ENCODE measurements at places on chromosomes 6 and 20.
A peak's percentile ranks its signal among the peaks of the same experiment; 100 is the strongest.

DNA sequence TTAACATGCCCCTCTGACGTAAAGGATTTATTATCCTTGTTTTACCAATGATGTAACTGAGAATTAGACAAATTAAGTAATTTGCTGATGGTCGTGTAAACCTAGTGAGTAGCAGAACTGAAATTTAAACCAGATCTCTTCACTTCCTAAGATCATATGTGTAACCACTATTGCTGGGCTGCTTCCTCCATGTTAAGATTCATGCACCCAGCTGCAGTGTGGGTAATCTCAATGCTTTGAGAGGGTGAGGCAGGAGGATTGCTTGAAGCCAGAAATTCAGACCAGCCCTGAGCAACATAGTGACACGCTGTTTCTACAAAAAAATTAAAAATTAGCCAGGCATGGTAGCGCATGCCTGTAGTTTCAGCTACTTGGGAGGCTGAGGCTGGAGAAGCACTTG is 97.9 kb downstream of the L3MBTL3 start:
- DNase-seq, result no peak

GRCh38 chr6:142945049-142945445 is at the start of gene HIVEP2:
TSS of gene HIVEP2 (minus strand) at chr6:142945176. CDS start at chr6:142774738, 170,438 bp downstream.
- DNase-seq, result peak; percentile 94

GRCh38 chr6:107981695-107982094 is 23.7 kb upstream of the SEC63 start:
- DNase-seq, result no peak

DNA sequence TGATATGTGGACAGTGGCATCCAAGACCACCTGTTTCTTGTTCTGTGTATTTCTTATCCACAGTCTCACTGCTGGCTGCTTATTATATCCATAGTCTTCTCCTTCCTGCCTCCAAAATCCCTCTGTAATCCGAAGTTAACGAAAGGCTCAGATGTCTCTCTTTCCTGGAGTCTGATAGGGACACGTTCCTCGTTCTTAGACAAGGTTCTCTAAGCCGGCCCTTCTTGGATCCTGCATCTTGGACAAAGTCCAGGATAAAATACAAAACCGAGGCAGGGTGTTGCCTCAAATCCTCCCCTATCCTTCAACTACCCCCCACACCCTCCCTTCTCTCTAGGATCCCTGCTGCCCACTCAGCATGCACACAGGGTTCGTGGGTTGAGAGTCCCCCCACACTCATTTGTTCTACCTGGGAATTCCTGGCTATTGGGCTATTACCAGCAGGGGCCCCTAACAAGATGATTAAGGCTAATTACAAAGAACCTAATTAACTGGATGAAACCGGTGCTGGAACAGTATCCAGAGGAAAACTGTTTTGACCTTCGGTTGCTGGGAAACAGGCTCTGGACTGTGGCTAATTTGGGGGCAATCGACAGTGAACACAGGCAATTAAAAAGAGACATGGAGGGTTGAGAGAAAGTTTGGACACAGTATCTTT is 32.7 kb upstream of the MRPS10 start:
- DNase-seq, result peak; percentile 19

GRCh38 chr6:4113649-4114048 is 21.7 kb downstream of the ECI2 start:
- no peak for DNase-seq

GRCh38 chr6:125346926-125347563 is 45.3 kb upstream of the HDDC2 start:
- no peak for DNase-seq

- no peak for DNase-seq
Measured at GRCh38 chr20:1505361-1505760, 14.1 kb upstream of the SIRPB2 start.

DNA sequence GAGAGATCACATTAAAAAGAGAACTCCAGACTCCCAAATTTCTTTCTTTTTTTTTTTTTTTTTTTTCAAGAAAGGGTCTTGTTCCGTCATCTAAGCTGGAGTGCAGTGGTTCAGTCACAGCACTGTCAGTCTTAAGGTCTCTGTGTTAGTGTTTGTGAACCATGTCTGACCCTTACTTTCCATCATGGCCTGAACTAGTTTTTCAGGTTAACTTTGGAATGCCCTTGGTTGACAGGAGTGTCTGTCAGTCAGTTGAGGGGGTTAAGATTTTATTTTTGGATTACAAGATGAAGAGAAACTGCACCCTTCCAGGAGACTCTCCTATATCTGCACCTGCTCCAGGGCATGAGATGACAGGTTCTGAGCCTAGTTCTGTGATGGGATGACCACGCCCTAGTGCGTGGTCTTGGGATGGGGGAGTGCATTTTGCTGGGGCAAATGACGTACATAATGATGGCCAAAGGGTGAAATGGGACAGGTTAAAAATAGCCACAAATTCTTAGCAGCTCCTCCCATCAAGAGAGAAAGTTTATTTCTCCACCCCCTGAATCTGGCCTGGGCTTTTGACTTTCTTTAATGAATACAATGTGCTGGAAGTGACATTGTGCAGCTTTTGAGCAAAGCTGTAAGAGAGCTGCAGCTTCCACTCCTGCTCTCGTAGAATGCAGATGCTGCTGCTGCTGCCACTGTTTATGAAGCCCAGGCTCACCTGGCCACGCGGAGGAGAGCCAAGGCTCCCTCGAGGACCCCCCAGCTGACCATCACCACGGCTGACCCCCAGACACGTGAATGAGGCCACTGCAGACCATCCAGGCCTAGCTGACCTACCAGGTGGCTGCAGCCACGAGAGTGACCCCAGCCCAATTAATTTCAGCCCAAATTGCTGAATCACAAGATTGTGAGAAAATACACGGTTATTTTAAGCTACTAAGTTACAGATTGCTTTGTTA is 29.7 kb upstream of the FAM50B start:
- DNase-seq, result no peak

- DNase-seq, result no peak
Measured at GRCh38 chr20:52031206-52031562, 160.4 kb downstream of the ZFP64 start.

DNA sequence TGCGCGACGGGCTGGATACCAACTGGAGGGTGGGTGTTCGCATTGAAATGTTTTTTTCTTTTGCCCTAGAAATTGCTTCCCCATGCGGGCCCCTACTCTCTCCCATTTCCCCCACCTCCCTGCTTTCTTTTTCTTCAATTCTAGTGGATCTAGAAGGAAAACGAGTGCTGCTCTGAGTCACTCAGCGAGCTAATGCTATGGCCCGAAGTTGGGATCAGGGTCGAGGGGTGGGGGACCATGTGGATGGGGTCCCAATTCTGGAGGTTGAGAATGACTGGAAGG is 71.5 kb downstream of the SOX4 start:
- DNase-seq, result no peak

GRCh38 chr20:330233-331149 is 5.1 kb downstream of the SOX12 start:
- DNase-seq, result peak; percentile 83

DNA sequence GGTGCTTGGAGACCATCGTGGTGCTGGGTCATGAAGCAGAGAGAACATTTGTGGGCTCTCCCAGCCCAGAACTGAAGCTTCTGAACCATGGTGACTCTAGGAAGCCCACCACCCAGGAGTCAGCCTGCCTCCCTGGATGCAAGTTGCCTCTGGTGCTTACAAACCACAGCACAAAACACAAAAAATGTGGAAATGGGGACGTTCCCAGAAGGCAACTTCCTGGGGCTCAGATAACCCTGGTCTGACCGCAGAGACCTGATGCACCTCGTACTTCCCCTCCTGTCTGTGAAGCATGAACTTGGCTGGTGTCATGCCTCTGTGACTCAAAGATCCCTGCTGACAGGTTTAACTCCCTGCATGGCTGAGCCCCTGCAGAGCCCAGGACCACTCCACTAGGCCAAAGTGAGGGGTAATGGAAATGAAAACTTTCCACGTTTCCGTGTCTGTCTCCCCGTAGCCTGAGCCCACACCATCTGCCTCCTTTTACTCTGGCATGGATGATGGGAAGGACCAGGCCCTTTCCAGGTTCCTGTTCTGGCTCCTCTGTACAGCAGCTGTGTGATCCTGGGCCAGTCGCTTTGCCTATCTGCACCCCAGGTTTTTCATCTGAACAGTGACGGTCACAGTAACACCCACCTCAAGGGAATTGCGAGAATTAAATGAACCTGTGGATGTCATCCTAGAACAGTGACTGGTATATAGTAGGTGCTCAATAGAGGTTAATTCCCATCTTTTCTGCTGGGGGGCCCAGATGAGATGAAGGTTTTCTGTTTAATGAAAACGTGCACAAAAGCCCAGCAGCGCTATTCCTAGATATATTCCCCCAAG is 57.7 kb downstream of the PPP1R16B start:
- peak; percentile 82 for DNase-seq

DNA sequence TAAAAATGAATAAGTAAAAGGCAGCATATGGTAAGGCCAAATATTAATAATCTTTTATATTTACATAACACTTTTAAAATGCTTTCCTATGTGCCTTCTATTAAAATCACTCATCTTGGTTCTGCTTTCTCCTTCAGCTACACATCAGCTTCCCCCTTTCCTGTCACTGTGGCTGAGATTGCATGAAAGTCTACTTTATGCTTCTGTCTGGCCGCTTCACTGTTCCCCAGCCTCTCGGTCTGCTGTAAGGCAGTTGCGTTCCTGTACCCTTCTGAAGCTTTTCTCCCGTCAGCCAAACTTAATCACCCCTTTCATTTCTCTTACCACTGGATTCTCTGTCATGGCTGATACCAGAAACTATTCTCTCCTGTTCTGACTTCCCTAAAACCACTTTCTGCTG is 34.6 kb downstream of the SOX4 start:
- no peak for DNase-seq

- no peak for DNase-seq
Measured at GRCh38 chr6:114712129-114712662, 369.4 kb upstream of the HS3ST5 start.

Data from activated effector memory CD4-positive, alpha-beta T cell treated with anti-CD3 and anti-CD28 coated beads, Interleukin-2, amount 50 U/mL, for 16 hours (primary cell).